Activated T-cell treated with anti-CD3 and anti-CD28 coated beads for 24 hours (primary cell): ENCODE measurements at places on chromosomes 2 and 18.

- DNase-seq, result no peak
Measured at GRCh38 chr18:76246590-76246989, 248.5 kb downstream of the ZNF516 start.

GRCh38 chr2:12935222-12935621 is 218.5 kb downstream of the TRIB2 start:
- no peak for DNase-seq

DNA sequence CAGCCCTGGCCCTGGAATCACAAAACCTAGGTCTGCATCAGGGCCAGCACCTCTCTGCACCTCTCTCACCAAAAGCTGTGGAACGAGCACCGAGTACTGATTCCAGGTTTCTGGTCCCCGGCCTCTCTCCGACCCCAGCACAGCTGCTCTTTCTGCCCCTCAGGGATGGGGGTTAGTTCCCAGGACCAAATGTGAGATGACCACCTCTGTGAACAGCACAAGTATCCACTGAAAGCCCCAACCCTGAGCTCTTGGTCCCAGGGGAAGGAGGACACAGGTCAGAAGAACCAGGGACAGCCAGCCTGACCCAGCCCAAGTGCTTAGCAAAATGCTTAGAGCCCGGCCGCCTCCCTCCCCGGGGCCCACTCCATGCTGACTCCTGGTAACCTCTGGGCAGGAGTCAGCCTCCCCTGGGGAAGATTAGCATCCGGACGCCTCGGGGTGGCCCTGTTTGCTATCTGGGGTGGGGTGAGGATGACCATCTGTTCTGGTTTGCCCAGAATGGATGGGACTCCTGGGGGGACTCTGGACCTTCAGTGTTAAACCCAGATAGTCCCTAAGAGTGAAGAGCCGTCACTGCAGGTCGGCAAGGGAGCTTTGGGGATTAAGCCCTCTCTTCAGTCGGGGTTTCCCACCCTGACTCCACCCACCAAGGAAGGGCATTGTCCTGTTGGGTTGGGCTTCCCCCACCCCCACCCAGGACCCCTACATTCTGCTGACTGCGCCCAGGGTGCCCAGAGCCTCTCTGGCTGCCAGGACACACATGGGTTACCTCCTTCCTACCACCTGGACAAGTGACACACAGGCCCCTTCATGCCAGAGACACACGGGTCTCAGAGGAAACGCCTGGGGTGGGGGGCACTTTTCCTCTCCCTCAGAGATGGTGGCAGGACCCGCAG is 9.4 kb upstream of the GPR55 start:
- DNase-seq, result no peak

- DNase-seq, result no peak
Measured at GRCh38 chr2:16011621-16011960, 71.2 kb downstream of the MYCN start.

- no peak for DNase-seq
Measured at GRCh38 chr2:27288610-27289009, 6.4 kb downstream of the TRIM54 start.

DNA sequence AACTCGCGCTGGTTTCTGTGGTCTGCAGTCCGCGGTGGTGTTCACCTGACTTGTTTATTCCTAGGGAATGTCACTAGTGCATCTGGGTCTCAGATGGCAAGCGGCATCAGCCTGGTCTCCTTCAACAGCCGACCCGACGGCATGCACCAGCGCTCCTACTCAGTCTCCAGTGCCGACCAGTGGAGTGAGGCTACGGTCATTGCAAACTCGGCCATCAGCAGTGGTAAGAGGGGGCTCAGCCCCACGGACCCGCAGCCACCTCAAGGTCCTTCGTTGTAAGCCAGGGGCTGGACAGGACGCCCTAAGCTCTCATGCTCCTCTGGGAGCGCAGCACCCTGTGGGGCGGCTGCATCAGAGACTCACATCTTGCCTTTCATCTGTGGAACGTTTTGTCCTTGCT is 237.5 kb downstream of the GBX2 start:
- DNase-seq, result no peak
